CD4-positive, alpha-beta T cell (primary cell): ENCODE measurements at places on chromosomes 2 and 18.

GRCh38 chr2:106863387-106863786 is 22.6 kb downstream of the ST6GAL2 start:
- no peak for DNase-seq

- no peak for DNase-seq
These were observed 58.8 kb downstream of the C2orf74 start for GRCh38 chr2:61220768-61221167.

DNA sequence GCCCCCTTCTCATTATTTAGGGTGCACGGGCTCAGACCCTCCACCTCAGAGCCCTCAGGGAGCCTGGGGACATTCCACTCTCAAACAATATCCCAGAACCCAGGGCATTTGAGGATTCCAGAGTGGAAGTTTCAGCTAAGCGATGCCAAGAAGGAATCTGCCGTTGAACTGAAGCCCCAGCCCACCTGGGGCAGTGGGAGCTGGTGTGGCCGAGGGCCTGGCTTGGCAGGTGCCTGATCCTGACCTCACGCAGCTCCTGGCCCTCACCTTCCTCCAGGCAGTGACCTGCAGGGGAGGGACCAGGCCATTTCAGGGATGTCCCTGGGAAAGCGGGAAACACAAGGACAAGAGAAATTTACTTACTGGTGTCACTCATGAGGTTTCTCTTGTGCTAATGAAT is 58.2 kb downstream of the ACKR3 start:
- no peak for DNase-seq

GRCh38 chr2:101265893-101266499 is 13.3 kb downstream of the CNOT11 start:
- no peak for DNase-seq

GRCh38 chr2:108573061-108573460 is 38.8 kb downstream of the LIMS1 start:
- no peak for DNase-seq
